Esophagus (tissue), 2 donors: ENCODE measurements at places on chromosomes 16 and 17. TPM values are rescaled to one million over a fixed set of nuclear protein-coding genes. Genes with fewer than 3 reads are reported as not detected.

MT4 gene
- 7.4 TPM for polyA plus RNA-seq

TSNAXIP1 gene
- 0.72 TPM for polyA plus RNA-seq

CIITA gene
- 5.5 TPM for polyA plus RNA-seq

USP43 gene
- polyA plus RNA-seq, result 5.7 TPM

PYDC1 gene
- polyA plus RNA-seq, result not detected

TBX6 gene
- polyA plus RNA-seq, result 6.2 TPM

TEKT5 gene
- not detected for polyA plus RNA-seq

CCL17 gene
- 7.6 TPM for polyA plus RNA-seq

HEATR9 gene
- 0.08 TPM for polyA plus RNA-seq

CLDN7 gene
- 275 TPM for polyA plus RNA-seq

MT2A gene
- 264 TPM for polyA plus RNA-seq

KRT27 gene
- polyA plus RNA-seq, result 0.05 TPM

ADAMTS18 gene
- 0.02 TPM for polyA plus RNA-seq

ZG16 gene
- not detected for polyA plus RNA-seq

HOXB4 gene
- polyA plus RNA-seq, result 4.2 TPM

TEKT1 gene
- not detected for polyA plus RNA-seq

FKBP10 gene
- polyA plus RNA-seq, result 5.9 TPM

CTRL gene
- polyA plus RNA-seq, result 0.41 TPM

NPIPA8 gene
- polyA plus RNA-seq, result 7.2 TPM

ZNF423 gene
- polyA plus RNA-seq, result 0.67 TPM

RANBP10 gene
- polyA plus RNA-seq, result 10.2 TPM

NOD2 gene
- 11.0 TPM for polyA plus RNA-seq

ENPP7 gene
- polyA plus RNA-seq, result not detected

KRTAP4-9 gene
- polyA plus RNA-seq, result not detected

MRPL12 gene
- 136 TPM for polyA plus RNA-seq

PRCD gene
- polyA plus RNA-seq, result 1.2 TPM

PRSS33 gene
- not detected for polyA plus RNA-seq

TOX3 gene
- polyA plus RNA-seq, result 0.07 TPM

MPO gene
- not detected for polyA plus RNA-seq

ALOX12B gene
- polyA plus RNA-seq, result 2.4 TPM
